ENCODE measurements at places on chromosomes 2 and 18.

GRCh38 chr18:5424903-5425664, 118.7 kb downstream of the EPB41L3 start:
- DNase-seq, result no peak

GRCh38 chr2:150472511-150472899, 15.0 kb downstream of the RND3 start:
- DNase-seq, result no peak

DNA sequence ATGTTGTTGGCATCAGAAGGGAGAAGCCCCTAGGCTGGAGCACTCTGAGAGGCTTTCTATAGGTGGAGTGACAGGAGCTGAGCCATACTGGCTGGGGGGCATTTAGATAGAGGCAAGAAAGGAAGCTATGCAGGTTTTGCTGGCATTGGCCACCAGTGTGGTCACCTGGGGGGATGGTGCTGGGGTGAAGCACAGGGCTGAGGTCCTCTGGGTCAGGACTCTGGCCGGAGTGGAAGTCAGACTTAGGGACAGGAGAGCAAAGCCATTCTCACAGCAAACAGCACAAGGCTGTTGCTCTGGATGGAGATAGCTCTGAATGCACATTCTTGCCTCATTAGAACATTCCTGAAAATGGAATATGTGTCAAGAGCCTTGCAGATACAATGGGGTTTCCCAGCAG, 47.4 kb downstream of the NTSR2 start:
- no peak for DNase-seq

DNA sequence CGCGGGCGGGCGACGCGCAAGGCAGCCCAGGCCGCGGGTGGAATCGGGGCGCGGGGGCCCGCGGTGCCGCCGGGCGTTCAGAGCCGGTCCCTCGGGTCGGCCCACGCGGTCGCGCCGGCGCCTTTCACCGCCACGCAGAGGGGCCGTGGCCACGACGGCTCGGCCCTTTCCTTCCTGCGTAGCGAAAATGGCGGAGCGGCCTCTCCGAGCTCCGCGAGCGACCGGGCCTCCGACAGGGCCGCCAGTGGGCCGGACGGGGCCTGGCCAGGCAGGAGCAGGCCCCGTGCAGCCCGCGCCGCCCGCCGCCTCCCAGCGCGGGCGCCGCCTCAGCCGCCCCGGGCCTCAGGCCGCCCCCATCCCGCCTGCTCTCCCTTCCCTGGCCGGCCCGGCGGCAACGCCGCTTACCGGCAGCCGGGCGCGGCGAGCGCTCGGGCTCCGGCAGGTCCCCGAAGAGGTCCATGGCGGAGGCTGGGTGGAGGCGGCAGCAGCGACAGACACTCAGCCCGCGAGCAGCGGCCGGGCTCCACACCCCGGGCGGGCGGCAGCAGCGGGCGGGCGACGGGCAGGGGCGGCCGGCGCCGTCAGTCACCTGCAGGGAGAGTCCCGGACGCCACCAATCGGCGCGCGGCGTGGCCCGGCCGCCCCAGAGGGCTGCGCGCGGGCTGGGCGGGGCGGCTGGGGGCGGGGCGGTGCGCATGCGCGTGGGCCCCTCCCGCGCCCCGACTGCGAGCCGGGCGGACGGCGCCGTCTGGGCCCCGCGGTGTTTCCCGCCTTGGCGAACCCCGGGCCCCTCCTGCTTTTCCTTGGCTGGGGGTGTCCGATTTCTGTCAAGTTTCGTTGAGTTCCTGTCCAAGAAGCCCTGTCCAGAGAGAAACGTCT, at the start of gene ILKAP:
ILKAP (minus strand) TSS at position 602 of the 879 bp plus-strand sequence; CDS start at position 460, 142 bp downstream.
- DNase-seq, result peak; percentile 99

- DNase-seq, result no peak
These were observed 150.1 kb upstream of the LRRTM1 start for GRCh38 chr2:80454628-80455027.

GRCh38 chr2:132652474-132652873, 17.5 kb downstream of the LYPD1 start:
- no peak for DNase-seq

DNA sequence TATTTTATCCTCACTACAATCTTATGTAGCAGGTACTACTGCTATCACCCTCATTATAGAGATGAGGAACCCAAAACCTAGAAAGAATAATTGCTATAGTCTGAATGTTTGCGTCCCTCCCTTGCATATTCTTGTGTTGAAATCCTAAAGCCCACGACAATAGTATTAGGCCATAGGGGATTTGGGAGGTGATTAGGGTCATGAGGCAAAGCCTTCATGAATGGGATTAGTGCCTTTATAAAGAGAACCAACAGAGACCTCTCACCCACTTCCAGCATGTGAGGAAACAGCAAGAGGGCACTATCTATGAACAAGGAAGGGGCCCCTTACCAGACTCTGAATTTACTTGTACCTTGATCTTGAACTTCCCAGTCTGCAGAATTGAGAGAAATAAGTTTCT, 500.3 kb upstream of the FAM98A start:
- no peak for DNase-seq

DNA sequence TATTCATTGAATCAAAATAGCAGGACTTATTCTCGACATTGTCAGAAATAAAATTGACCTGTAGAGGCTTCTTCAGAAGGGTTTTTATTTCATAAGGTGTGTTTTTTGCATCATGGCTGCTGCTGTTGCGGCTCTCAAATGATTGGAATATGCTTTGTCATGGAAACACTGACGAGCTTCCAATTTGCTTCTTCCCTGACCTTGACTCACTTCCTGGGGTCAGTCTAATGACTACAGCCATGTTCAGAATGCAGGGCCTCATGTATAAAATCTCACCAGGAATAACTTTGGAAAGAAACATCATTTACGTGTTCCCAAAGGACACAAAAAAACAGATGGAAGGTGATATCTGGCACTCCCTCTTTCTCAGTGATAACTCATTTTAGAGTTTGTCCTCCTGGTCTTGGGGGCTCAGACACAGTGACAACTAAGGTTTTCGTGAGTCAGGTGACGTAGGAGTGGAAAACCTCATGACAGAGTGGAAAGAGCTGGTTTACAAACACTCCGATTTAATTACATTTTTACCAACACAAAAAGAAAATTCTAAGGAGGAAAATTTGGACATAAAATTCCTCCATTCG, 467.0 kb upstream of the RAB12 start:
- DNase-seq, result no peak

DNA sequence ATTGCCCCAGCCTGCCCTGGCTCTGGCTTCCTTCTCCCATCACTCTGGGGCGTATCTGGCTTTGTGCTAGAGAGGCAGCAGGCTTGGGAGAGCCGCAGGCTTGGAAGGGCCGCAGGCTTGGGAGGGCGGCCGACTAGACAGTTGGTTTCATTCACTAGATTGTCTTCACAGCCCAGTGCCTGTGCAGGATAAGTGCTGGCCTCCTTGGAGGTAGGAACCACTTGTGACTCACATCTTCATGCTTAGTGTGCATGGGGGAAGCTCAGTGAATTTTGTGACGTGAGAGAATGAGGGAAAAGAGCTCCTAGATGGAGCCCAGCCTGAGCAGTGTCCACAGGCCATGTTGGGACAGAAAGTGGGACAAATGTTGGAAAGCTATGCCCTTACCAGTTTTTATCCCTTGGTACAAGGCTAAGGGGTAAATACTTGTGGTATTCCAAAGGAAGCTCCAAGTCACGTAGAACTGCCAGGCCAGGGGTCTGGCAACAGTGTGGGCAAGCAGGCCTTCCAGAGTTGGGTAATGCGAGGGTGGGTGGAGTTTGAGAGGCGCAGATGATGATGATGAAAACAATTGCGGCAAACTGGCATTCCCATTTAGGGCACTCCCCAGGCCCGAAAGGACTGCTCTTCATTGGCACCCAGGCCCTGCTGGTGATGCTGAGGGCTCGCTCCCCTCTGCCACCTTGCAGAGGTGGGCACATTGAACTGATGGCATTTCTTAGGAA, 100.1 kb downstream of the DDX1 start:
- no peak for DNase-seq

GRCh38 chr18:35862119-35862640, 110.3 kb upstream of the RMP24 start:
- DNase-seq, result no peak

DNA sequence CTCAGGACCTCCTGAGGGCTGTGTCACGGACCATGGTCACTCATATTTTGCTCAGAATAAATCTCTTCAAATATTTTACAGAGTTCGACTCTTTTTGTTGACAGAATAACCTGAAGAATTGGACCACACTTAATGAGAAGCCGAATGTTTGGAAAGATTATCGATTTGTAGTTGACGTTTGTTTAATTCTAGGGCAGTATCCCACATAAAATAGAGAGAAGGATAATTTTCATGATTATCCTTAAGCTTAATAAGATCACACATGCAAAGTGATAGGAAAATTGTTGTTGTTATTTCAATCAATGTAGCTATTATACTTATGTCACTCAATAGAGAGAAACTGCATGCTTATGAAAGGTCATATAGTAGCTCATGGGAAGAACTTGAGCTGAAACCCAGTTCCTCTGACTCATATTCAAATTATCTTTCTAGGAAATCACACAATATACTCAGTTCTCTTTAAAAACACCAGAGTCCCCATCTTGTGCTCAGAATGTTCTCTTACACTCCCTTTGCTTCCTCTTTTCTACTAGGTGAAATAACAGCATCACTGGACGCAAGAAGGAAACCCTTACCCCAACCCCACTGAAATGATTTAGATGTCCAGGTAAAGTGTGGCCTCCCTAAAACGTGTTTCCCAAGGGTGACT, 982.1 kb downstream of the TSN start:
- DNase-seq, result no peak

- DNase-seq, result peak; percentile 85
These were observed 123.9 kb upstream of the SLC1A4 start for GRCh38 chr2:64865073-64865830.

DNA sequence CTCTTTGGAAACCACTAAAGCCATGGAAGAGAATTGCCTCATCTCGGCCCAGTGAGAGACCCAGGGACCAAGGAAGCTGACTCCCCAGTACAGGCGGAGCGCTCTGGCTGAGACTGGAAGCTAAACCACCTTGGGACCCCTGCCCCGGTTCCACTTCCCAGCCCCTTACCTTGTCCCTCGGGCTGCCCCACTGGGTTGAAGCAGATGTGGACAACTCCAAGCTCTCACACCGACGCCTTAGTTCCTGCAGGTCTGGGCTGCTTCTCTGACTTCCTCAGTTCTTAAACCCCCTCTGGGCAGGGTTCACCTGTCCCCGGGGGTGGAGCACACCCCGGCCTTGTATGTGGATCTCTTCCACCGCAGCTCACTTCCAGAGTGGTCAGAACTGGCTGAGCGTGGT, 266.2 kb downstream of the PHLPP1 start:
- DNase-seq, result no peak

- DNase-seq, result no peak
These were observed 13.7 kb upstream of the ST3GAL5 start for GRCh38 chr2:85902496-85902895.

- no peak for DNase-seq
These were observed 273.4 kb downstream of the AGPS start for GRCh38 chr2:177665948-177666347.

Measured in GM12891 (cell line).